ENCODE measurements at places on chromosomes 12 and 14.

DNA sequence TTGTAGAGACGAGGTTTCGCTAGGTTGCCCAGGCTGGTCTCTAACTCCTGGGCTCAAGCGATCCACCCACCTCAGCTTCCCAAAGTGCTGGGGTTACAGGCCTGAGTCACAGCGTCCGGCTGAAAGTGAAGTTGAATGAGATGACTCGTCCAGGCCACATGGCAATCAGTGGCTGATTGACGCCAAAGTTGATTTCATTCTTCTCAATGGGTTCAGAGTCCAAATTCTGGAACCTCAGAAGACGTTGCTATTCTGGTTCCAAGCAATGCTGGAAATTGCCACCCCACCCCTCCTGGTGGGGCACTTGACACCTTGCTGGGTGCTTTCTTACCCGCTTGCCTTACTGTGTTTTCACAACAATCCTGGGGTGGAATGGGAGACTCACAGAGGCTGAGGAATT is 14.9 kb downstream of the ABCB9 start:
- no peak for DNase-seq

DNA sequence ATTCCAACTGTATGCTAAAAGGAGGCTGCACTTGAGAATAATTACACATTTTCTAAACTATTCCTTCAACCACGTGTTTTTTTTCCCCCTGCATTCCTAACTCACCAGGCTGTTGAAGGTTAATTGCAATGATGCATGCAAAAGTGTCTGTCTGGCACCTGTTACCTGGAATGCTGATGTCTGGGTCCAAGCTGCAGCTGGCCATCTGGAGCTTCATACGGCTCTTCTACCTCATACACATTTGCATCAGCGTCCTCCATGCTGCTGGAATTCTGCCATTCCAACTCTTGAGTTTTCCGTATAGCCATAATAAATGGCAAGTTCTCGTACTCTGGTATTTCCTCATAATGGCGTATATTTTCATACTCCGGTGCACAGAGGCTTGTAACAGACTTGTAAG is 8.6 kb downstream of the FGD6 start:
- no peak for DNase-seq

GRCh38 chr14:22097586-22098292 is 424.1 kb upstream of the OR4E1 start:
- DNase-seq = no peak

- no peak for DNase-seq
Observed at GRCh38 chr14:69909826-69910550, 30.8 kb downstream of the SMOC1 start.

DNA sequence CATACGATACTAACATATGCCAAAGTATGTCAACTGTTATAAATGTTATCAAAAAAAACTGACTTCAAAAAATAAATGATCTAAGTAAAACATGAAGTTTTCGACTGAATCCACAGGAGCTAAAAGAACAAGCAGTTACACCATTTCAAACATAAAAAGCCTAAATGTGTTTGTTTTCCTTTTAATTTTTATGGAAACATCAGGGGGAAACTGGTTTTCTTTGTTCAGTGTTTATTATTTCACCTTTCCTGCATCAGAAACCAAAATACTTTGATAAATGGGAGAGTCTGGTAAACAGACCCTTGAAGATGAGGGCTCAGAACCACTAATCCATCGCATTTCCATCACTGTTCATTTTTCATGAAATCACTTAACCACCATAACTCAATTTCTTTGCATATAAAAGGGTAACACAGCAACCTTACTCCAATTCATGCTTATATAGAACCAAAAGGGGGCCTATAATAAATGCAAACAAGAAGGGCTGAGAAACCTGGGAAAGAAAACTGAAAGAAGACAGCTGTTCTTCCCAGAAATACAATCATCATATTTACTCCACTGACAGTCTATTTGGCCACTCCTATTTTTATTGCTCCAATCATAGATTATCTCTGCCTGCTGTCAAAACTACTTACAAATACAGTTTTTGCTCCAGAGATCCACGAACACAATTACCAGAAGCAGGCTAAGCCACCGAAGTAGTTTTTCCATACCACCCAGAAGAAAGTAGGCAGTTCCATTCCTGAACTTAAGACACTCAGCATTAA is 17.0 kb downstream of the FGD6 start:
- no peak for DNase-seq
